ENCODE measurements at places on chromosomes 16 and 17.
A peak's percentile ranks its signal among the peaks of the same experiment; 100 is the strongest.

- DNase-seq, result no peak
These were observed 4.1 kb downstream of the CISD3 start for GRCh38 chr17:38733982-38734973.

DNA sequence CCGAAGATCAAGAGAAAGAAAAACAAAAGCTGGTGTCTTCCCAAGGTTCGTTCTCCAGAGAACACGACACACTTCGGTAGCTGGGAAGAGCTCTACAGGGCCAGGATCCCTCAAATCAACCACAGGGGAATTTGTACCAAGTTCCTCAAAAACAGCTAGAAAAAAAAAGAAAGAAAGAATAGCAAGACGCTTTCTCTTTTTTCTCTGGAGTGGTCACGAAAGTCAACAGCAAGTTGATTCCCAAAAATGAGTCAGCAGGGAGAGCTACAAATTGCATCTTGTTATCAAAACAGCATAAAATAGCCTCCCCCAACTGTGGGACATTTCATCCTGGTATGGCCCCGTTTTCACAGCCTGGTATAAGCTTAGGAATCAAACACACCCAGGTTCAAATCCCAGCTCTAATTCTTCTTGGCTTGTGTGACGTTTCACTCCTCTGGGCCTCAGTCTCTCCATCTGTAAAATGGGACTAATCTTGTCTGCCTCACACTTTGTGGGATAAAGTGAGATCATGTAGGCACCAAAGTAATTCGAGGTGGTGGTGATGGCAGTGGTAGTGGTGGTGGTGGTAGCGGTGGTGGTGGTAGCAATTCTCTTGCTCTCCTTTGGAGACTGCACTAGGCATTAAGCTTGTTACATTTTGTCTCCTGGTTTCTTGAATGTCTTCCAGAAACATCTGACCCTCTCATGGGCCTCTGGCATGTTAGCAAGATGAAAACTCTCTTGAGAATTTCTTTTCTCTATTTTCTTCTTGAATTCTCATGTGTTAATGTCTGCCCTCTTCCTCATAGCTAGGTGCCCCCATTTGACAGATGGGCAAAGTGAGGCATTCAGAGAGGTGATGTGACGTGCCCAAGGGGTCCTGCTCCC, 988 bp upstream of the IL21R start:
- DNase-seq, result no peak

GRCh38 chr17:49510720-49511110, 15.6 kb downstream of the NGFR start:
- no peak for DNase-seq

GRCh38 chr16:61892531-61892930, 143.7 kb downstream of the CDH8 start:
- DNase-seq, result no peak

DNA sequence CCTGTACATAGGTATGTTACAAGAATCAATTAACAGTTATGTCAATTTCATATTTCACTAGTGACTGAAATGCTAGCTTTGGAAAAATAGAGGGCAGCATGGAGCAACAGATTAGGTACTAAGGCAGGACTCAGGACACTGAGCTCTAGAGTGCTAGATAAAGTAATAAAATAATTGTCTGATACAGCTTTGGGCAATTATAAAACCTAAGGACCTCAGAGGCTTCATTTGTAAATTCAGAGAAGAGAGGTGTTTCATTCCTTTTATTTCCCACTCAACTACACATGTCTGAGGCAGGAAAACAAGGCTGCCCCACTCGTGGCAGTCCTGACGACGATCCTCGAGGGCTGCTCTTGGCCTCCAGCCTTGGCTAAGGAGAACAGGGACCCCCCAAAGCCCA, 81.5 kb downstream of the CA4 start:
- DNase-seq, result peak; percentile 63

- DNase-seq, result no peak
These were observed 70.4 kb upstream of the SMURF2 start for GRCh38 chr17:64732336-64733006.

DNA sequence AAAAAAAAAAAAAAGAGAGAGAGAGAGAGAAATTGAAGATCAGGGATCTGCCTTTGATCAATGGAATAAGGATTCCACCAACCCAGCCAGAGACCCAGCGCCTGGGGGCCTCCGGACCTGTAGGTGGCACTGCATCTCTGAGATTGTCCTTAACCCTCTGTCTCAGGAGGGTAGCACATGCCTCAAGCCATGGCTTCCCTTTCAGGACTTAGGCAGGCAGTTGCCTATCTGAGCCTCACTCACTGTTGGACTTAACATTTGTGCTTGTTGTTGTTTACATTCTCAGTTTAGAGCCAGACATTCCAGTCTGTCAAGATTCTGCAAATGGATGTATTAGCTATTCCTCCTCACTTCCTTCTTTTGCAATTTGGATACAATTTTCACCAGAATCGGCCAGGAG, 5.1 kb upstream of the SCNN1B start:
- DNase-seq, result no peak

- peak; percentile 68 for DNase-seq
These were observed 23.8 kb downstream of the EZH1 start for GRCh38 chr17:42720996-42721583.

GRCh38 chr17:41621916-41622315, 2.5 kb downstream of the KRT17 start:
- DNase-seq, result no peak

- no peak for DNase-seq
These were observed 13.7 kb downstream of the DNAH17 start for GRCh38 chr17:78563189-78564145.

- DNase-seq, result no peak
These were observed 3.5 kb downstream of the GSG1L start for GRCh38 chr16:28059841-28060575.

GRCh38 chr16:51557670-51558069, 406.6 kb upstream of the SALL1 start:
- DNase-seq, result no peak

- no peak for DNase-seq
These were observed 53.1 kb upstream of the ENPP7 start for GRCh38 chr17:79677646-79678045.
